PC-3 (cell line): ENCODE measurements at places on chromosomes 1 and 21. TPM values are rescaled to one million over a fixed set of nuclear protein-coding genes. Genes with fewer than 3 reads are reported as not detected.

LGR6 gene
- 0.23 and 0.26 TPM in 2 replicates for total RNA-seq

DNA sequence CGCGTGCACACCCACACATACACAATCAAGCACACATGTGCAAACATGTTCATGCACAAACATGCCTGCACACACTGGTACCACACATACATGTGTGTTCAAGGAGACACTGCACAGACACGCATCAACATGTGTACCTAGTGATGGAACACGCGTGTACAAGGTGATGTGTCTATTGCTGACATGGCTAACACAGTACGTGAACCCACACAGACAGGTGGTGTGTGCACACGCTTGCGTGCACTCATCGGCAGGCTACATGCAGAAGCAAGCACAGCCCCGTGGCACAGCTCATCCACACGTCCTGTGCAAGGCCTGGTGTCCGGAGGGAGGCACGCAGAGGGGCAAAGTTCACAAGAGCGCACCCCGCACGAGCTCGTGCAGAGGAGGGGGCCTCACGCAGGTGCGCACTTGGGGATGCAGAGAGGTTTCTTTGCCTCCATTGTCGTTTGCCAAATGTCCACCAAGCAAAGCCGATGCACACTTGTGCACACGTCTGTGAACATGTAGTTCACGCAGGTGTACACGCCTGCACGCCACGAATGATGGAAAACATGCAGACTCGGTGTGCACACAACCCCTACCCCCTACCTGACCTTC lies 969 bp downstream of the ACAP3 start:
- DNase-seq, result peak; percentile 35
- H3K36me3 ChIP-seq, result peaks cover 8% of the 10 kb centered on the region; the same call in 1 of the 2 replicates
- H3K27ac ChIP-seq, result no peak overlapping the region
- no peaks in the 10 kb centered on the region for H3K27me3 ChIP-seq
- peaks cover 33% of the 10 kb centered on the region for H3K4me1 ChIP-seq

UBASH3A gene
- total RNA-seq, result 1.0 TPM in 1 of 2 replicates, not detected in the other

GRCh38 chr1:215022204-215022603 lies 60.3 kb upstream of the KCNK2 start:
- H3K27ac ChIP-seq, result no peak overlapping the region
- no peaks in the 10 kb centered on the region for H3K27me3 ChIP-seq
- no peak overlapping the region for H3K4me3 ChIP-seq
- H3K36me3 ChIP-seq, result no peaks in the 10 kb centered on the region
- no peak for DNase-seq
- H3K4me1 ChIP-seq, result no peaks in the 10 kb centered on the region

DNA sequence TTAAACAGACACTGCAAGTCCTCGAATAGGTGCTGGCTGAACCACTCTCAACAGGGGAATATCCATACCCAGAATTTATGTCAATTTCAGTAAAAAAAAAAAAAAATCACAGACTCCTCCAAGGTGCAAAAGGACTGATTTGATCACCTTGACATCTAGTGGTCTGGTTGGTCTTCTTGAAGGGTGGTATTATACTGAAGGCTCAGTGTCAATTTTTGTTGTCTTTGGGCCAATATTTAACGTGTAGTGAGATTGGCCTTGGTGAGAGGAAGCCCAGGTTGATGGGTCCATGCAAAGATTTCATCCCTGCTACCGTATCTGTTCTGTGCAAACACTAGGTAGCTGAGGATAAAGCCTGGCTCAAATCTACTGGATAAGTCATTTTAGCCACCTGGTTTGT lies 4.0 kb upstream of the GBP5 start:
- no peak overlapping the region for H3K4me3 ChIP-seq
- H3K4me1 ChIP-seq, result peaks cover 15% of the 10 kb centered on the region
- H3K27me3 ChIP-seq, result no peaks in the 10 kb centered on the region

- H3K4me3 ChIP-seq, result no peak overlapping the region
- no peak for DNase-seq
- H3K4me1 ChIP-seq, result no peaks in the 10 kb centered on the region
- no peak overlapping the region for H3K27ac ChIP-seq
These were observed 69.5 kb downstream of the RHOU start for GRCh38 chr1:228804640-228805413.

DNA sequence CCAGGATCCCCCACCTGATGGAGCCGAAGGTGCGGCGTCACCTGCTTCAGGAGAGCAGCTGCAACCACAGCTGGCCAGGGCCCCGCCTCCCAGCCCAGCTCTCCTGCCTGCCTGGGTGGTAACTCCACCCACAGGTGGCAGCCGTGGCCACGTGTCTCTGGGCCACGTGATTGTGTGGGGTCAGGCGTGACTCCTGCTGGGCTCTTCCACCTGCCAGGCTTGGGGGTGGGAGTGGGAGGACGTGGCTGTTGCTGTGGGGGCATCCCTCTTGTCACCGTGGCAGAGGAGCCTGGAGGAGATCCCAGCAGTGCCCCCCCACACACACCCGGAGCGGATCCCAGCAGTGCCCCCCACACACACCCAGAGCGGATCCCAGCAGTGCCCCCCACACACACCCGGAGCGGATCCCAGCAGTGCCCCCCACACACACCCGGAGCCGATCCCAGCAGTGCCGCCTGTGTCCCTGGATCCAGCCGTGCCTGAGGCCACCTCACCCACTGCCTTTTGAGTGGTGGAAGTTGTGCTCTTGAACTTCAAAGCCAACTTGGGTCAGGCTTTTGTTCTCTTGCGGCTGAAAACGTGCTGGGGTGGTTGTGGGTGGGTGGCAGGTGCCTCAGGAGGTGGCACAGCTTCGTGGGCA lies 32.2 kb downstream of the POFUT2 start:
- peaks cover 12% of the 10 kb centered on the region for H3K4me1 ChIP-seq
- H3K4me3 ChIP-seq, result peak overlapping the region; percentile 56
- H3K36me3 ChIP-seq, result no peaks in the 10 kb centered on the region
- 0 out of 2 replicates have a peak, but pooled peaks cover 8% of the 10 kb centered on the region for H3K27me3 ChIP-seq
- no peak overlapping the region for H3K27ac ChIP-seq

GRCh38 chr1:8903410-8903809 lies 24.9 kb upstream of the ENO1 start:
- peaks cover 41% of the 10 kb centered on the region for H3K4me1 ChIP-seq
- peak overlapping the region; percentile 49 for H3K27ac ChIP-seq
- peak; percentile 37 for DNase-seq
- no peaks in the 10 kb centered on the region for H3K27me3 ChIP-seq

DNA sequence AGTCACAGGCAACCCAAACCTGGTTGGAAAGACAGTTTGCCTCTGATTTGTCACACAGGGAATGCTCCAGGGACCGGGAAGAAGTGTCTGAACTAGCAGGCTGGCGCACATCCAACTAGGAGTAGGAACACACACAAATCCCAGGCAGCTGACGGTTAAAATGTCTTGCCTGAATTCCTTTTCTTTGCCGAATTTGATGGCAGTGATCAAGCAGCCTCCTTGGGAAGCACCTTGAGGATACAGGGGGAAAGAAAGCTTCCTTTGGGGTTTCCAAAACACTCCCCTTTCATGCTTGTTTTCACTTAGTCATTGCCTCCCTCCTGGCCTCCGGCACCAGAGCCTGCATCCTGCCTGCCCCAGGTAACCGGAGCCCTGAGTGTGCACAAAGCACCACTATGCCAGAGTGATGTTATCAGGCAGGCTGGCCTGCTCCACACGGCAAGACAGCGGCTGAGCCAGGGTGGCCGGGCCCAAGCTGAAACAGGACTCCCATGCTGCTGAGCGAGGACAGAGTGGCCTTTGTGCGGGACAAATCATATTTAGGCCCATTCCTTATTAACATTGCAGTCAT lies 193.8 kb downstream of the LMX1A start:
- peaks cover 58% of the 10 kb centered on the region for H3K4me1 ChIP-seq
- no peaks in the 10 kb centered on the region for H3K36me3 ChIP-seq
- peak overlapping the region; percentile 96 for H3K27ac ChIP-seq
- no peaks in the 10 kb centered on the region for H3K27me3 ChIP-seq

DNA sequence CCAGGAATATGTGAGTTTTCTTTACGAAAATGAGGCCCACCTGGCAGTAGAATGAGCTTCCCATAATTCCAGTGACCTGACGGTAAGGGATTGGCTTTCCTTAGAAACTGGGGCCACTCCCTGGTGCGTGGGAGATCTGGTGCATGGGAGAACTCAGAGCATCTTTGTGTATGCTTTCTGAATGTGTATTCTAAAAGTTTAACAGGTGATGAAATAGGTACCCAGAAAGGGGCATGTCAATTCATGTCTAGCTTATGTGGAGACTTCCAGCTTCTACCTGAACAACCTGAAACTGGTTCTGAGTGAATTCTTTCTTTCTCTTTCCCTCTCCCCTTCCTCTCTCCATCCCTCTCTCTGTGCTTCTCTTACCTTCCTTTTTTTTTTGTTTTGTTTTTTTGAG lies 15.2 kb upstream of the FCRLA start:
- no peaks in the 10 kb centered on the region for H3K27me3 ChIP-seq
- DNase-seq, result no peak
- H3K27ac ChIP-seq, result no peak overlapping the region
- H3K36me3 ChIP-seq, result no peaks in the 10 kb centered on the region
- H3K4me1 ChIP-seq, result no peaks in the 10 kb centered on the region

GRCh38 chr1:73106931-73107330 lies 824.6 kb upstream of the NEGR1 start:
- H3K27me3 ChIP-seq, result no peaks in the 10 kb centered on the region; the same call in 1 of the 2 replicates
- H3K36me3 ChIP-seq, result no peaks in the 10 kb centered on the region
- no peak for DNase-seq
- H3K27ac ChIP-seq, result no peak overlapping the region

DNA sequence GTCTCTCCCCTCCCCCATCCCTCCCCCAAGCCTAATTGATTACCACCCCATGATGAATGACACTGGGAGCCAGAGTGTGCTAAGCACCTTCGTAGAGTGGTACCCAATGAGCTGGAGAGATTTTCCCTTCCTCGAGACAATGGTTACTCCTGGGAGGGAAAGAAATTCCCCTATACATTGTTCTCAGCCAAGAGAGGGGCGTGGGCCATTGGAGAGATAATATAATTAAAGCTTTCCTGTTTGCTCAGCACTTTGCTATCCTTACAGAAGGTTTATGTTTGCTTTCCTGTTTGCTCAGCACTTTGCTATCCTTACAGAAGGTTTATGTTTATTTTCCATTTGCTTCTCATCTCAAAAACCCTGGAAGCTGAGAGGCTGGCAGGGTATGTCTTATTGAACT lies 126.1 kb upstream of the KLHDC7A start:
- H3K27me3 ChIP-seq, result peaks cover 53% of the 10 kb centered on the region
- no peaks in the 10 kb centered on the region for H3K36me3 ChIP-seq
- no peak overlapping the region for H3K27ac ChIP-seq
- DNase-seq, result no peak
- H3K4me1 ChIP-seq, result no peaks in the 10 kb centered on the region
- H3K4me3 ChIP-seq, result no peak overlapping the region

- H3K27me3 ChIP-seq, result no peaks in the 10 kb centered on the region; the same call in 1 of the 2 replicates
- H3K4me1 ChIP-seq, result no peaks in the 10 kb centered on the region
- H3K4me3 ChIP-seq, result no peak overlapping the region
- no peak overlapping the region for H3K27ac ChIP-seq
- H3K36me3 ChIP-seq, result no peaks in the 10 kb centered on the region
- DNase-seq, result peak; percentile 20
These were observed 504.9 kb downstream of the OMA1 start for GRCh38 chr1:58041621-58042020.

GRCh38 chr1:161020509-161021164 lies at the start of gene F11R:
TSS of gene F11R (minus strand) at chr1:161021152. CDS start at chr1:161021073, 79 bp downstream.
- peak; percentile 62 for DNase-seq
- H3K4me1 ChIP-seq, result peaks cover 50% of the 10 kb centered on the region
- no peaks in the 10 kb centered on the region for H3K27me3 ChIP-seq
- peak within 1 kb of the TSS; percentile 95 for H3K27ac ChIP-seq

GRCh38 chr1:157158967-157159366 lies 20.8 kb upstream of the ETV3 start:
- H3K36me3 ChIP-seq, result no peaks in the 10 kb centered on the region
- peaks cover 50% of the 10 kb centered on the region for H3K27me3 ChIP-seq
- no peak for DNase-seq
- H3K4me3 ChIP-seq, result no peak overlapping the region
- no peak overlapping the region for H3K27ac ChIP-seq
- H3K4me1 ChIP-seq, result peaks cover 11% of the 10 kb centered on the region

DNA sequence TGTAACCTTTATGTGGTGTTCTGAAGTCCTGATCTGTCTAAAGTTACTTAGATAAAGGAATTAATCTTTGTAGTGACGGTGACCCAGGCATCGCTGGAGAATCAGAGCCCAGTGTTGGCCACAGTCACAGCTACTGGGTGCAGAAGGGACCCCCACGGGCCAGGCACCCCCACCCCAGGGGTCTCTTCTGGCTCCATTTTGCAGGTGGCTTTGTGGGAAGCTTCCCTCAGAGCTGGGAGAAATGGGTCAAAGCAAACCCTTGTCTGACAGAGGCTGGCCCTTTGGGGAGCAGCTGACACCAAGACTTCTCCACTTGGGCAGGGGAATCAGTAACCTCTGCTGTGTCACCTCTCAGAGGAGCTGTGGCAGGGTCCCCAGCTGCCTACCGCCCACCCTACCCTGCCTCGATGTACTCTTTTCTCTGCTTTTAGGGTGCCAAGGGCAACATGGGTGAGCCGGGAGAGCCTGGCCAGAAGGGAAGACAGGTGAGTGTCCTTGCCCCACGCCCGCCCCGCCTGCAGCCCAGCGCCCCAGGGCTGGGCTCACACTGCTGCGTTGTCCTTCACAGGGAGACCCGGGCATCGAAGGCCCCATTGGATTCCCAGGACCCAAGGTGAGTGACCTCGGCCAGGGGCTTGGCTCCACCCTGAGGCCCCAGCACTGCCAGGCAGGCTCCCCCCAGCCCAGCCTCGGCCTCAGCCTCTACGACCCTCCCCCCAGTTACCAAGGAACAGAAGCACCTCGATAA lies 17.7 kb downstream of the COL6A2 start:
- no peak for DNase-seq
- H3K4me3 ChIP-seq, result no peak overlapping the region
- no peak overlapping the region for H3K27ac ChIP-seq
- peaks cover 9% of the 10 kb centered on the region for H3K4me1 ChIP-seq
- no peaks in the 10 kb centered on the region for H3K27me3 ChIP-seq
- peaks cover 78% of the 10 kb centered on the region for H3K36me3 ChIP-seq

GRCh38 chr1:228039986-228040385 lies 33.2 kb downstream of the WNT3A start:
- H3K27ac ChIP-seq, result no peak overlapping the region
- peaks cover 22% of the 10 kb centered on the region for H3K4me1 ChIP-seq
- H3K27me3 ChIP-seq, result peaks cover 4% of the 10 kb centered on the region; the same call in 1 of the 2 replicates

GRCh38 chr1:187509091-187509490 lies 680.3 kb downstream of the PLA2G4A start:
- peak; percentile 73 for DNase-seq
- peak overlapping the region; percentile 62 for H3K27ac ChIP-seq
- H3K4me3 ChIP-seq, result no peak overlapping the region
- H3K4me1 ChIP-seq, result peaks cover 19% of the 10 kb centered on the region

GJA4 gene
- not detected in 2 replicates for total RNA-seq
